CD4-positive, alpha-beta memory T cell (primary cell): ENCODE measurements at places on chromosomes 6 and 20. TPM values are rescaled to one million over a fixed set of nuclear protein-coding genes. Genes with fewer than 3 reads are reported as not detected.

- no peaks in the 10 kb centered on the region for H3K4me1 ChIP-seq
- no peak overlapping the region for H3K27ac ChIP-seq
- no peak overlapping the region for H3K4me3 ChIP-seq
- DNase-seq = no peak
Observed at GRCh38 chr6:124671324-124671723, 290.9 kb upstream of the RNF217 start.

GRCh38 chr6:20791074-20791473, 256.8 kb downstream of the CDKAL1 start:
- H3K27me3 ChIP-seq = no peaks in the 10 kb centered on the region
- no peak overlapping the region for H3K27ac ChIP-seq
- H3K4me3 ChIP-seq = no peak overlapping the region
- no peaks in the 10 kb centered on the region for H3K36me3 ChIP-seq

GRCh38 chr6:98295515-98296175, 538.7 kb upstream of the POU3F2 start:
- no peaks in the 10 kb centered on the region for H3K36me3 ChIP-seq
- DNase-seq = no peak
- H3K4me1 ChIP-seq = no peaks in the 10 kb centered on the region
- H3K27me3 ChIP-seq = no peaks in the 10 kb centered on the region

DNA sequence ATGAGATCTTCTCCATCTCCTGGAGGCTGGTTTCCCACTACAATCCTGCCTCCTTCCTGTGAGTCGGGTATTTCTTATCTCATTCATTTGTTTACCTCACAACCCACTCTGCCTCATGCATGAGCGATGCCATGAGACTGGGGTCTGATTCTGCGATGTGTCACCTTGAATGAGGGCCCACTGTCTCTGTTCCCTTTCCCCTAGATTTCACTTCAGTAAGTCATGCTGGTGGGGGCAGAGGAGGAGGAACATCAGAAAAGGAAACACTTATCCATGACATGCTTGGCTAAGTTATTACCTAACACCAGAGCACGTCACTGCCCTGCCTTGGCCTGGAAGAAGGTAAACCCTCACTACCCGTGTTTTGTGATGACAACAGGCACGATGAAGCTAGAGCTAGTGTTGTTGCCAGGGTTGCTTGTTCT, 337.4 kb upstream of the PRDM1 start:
- no peaks in the 10 kb centered on the region for H3K36me3 ChIP-seq
- no peak for DNase-seq

DNA sequence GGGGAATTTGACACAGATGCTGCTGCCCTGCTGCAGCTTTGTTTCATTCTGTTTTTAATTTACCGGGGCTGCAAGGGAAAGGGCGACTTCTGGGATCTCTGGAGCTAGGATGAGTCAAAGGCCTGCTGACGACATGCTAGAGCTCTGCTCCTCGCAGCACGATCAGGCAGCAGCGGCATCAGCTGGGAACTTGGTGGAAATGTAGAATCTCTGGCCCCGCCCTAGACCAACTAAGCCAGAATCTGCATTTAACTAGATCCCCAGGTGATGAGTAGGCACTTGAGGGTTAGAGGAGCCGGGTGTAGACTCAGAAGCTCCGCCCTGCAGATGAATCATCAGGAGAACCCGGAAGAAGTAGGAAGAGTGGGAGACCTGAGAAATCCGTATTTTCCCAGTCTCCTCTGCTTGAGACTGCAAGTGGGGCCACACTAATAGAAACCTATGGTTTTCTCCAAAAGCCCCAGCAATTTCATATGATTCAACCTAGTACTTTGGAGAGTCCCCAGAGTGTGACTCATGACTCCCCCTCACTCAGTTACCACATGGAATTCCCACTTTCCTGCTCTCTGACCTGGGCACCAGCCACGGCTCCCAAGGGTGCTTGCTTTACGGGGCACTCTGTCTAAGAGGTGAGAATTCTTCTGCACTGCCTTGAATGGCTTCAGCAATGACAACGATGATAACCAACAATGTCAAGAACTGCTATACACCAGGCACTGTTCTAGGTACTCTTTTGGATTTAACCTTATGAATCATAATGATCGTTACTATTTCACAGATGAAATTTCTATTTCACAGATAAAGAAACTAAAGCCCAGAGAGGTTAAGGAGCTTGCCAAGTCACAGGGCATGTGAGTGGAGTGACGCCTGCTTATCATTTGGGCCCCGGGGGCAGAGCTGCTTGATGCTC, 18.1 kb downstream of the TUBB2B start:
- peaks cover 9% of the 10 kb centered on the region for H3K4me1 ChIP-seq
- no peak overlapping the region for H3K4me3 ChIP-seq
- no peak for DNase-seq
- H3K27me3 ChIP-seq = no peaks in the 10 kb centered on the region

GRCh38 chr6:6699741-6700367, 111.3 kb downstream of the LY86 start:
- H3K36me3 ChIP-seq = no peaks in the 10 kb centered on the region
- H3K4me1 ChIP-seq = no peaks in the 10 kb centered on the region
- no peak for DNase-seq
- H3K4me3 ChIP-seq = no peak overlapping the region
- H3K27ac ChIP-seq = no peak overlapping the region

DNA sequence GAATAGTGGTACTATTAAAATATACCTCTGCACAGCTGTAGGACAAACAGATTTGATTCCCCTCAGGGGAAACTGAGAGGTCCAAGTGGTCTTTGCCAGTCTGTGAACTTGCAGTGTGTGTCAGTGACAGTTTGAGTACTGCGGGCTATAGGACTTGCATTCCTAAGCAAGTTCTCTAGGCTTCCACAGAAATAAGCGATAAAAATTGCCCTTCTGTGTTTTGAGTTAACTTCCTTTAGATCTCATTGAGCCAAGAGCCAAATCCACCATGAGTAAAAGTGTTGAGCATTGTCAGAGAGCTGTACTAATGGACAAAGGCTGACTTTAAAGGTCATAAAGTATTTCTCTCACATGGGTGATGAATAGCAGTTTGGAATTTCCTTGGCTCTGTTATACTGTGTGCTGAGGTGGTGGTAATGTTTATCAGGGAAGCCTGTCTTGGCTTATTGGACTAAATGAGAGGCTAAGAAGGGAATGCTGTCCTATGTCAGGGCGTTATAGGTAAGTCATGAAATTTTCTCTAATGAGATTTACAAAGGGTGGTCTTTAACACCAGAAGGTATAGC, 122.6 kb upstream of the MAP3K7 start:
- H3K4me3 ChIP-seq = no peak overlapping the region
- H3K27ac ChIP-seq = no peak overlapping the region
- H3K36me3 ChIP-seq = no peaks in the 10 kb centered on the region
- no peaks in the 10 kb centered on the region for H3K27me3 ChIP-seq

- H3K36me3 ChIP-seq = peaks cover 19% of the 10 kb centered on the region
- H3K4me1 ChIP-seq = no peaks in the 10 kb centered on the region
- H3K27ac ChIP-seq = no peak overlapping the region
Observed at GRCh38 chr20:1174787-1175186, 10.0 kb downstream of the TMEM74B start.

- no peaks in the 10 kb centered on the region for H3K36me3 ChIP-seq
- peaks cover 12% of the 10 kb centered on the region for H3K4me1 ChIP-seq
- H3K27ac ChIP-seq = no peak overlapping the region
- H3K4me3 ChIP-seq = peak overlapping the region; percentile 23
- DNase-seq = peak; percentile 5
Observed at GRCh38 chr6:135179920-135180541, 1.1 kb upstream of the MYB start.

- DNase-seq = no peak
- no peak overlapping the region for H3K27ac ChIP-seq
- H3K4me1 ChIP-seq = no peaks in the 10 kb centered on the region
- no peaks in the 10 kb centered on the region for H3K27me3 ChIP-seq
- H3K4me3 ChIP-seq = no peak overlapping the region
Observed at GRCh38 chr6:51812231-51812630, 275.2 kb downstream of the PKHD1 start.

GRCh38 chr20:10505827-10506226, 70.7 kb downstream of the SLX4IP start:
- no peaks in the 10 kb centered on the region for H3K27me3 ChIP-seq
- peaks cover 13% of the 10 kb centered on the region for H3K4me1 ChIP-seq
- no peak for DNase-seq

- H3K4me3 ChIP-seq = no peak overlapping the region
- no peak for DNase-seq
- peaks cover 76% of the 10 kb centered on the region for H3K27me3 ChIP-seq
- peaks cover 13% of the 10 kb centered on the region for H3K4me1 ChIP-seq
- no peaks in the 10 kb centered on the region for H3K36me3 ChIP-seq
Observed at GRCh38 chr6:99618649-99619408, 12.2 kb downstream of the PRDM13 start.

DNA sequence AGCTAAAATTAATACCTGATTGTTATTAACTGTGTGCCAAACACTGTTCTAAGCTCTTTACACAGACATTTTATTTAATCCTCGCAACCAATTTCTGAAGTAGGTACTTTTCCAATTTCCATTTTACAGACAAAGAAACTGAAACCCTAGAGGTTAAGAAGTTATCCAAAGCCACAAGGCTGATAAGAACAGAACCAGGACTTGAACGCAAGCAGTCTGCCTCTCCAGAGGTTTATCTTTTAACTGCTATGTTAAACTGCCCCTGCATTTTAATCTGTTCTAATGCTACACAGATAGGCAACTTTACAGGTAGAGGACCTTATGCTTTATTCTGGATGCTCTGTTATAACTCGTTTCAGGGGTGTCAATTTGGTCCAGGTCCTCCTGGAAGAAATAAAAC, 118.2 kb downstream of the SLC16A10 start:
- no peak overlapping the region for H3K27ac ChIP-seq
- H3K27me3 ChIP-seq = no peaks in the 10 kb centered on the region
- H3K4me1 ChIP-seq = peaks cover 3% of the 10 kb centered on the region
- H3K36me3 ChIP-seq = no peaks in the 10 kb centered on the region
- no peak for DNase-seq
- no peak overlapping the region for H3K4me3 ChIP-seq

GRCh38 chr20:40760399-40760798, 71.4 kb upstream of the MAFB start:
- no peaks in the 10 kb centered on the region for H3K36me3 ChIP-seq
- no peaks in the 10 kb centered on the region for H3K27me3 ChIP-seq
- no peak overlapping the region for H3K4me3 ChIP-seq

GRCh38 chr6:148529010-148529409, 186.4 kb downstream of the SASH1 start:
- H3K27me3 ChIP-seq = no peaks in the 10 kb centered on the region
- no peak overlapping the region for H3K4me3 ChIP-seq
- no peaks in the 10 kb centered on the region for H3K4me1 ChIP-seq
- H3K36me3 ChIP-seq = no peaks in the 10 kb centered on the region

- no peaks in the 10 kb centered on the region for H3K36me3 ChIP-seq
- no peaks in the 10 kb centered on the region for H3K4me1 ChIP-seq
- H3K27me3 ChIP-seq = no peaks in the 10 kb centered on the region
- H3K27ac ChIP-seq = no peak overlapping the region
Observed at GRCh38 chr6:9848094-9848493, 566.8 kb downstream of the TFAP2A start.

DNA sequence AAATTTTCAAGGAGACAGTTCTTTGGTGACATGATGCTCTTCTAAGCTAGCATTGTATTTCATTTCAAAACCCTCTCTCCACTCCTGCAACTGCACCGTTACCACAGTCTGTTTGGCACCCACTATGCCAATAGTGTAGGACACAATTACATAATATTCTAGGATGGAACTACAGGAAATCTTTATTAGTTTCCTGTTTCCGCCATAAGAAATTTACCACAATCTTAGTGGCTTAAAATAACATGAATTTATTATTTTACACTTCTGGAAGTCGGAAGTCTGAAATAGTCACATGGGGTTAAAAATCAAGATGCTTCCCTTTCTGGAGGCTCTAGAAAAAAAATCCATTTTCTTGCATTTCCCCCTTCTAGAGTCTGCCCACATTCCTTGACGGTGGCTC, 733.1 kb downstream of the HDGFL1 start:
- no peak overlapping the region for H3K4me3 ChIP-seq
- H3K4me1 ChIP-seq = no peaks in the 10 kb centered on the region
- no peak overlapping the region for H3K27ac ChIP-seq

- H3K4me1 ChIP-seq = peaks cover 3% of the 10 kb centered on the region
- H3K27me3 ChIP-seq = no peaks in the 10 kb centered on the region
- no peak overlapping the region for H3K27ac ChIP-seq
- no peak overlapping the region for H3K4me3 ChIP-seq
- H3K36me3 ChIP-seq = no peaks in the 10 kb centered on the region
Observed at GRCh38 chr6:34189806-34190503, 44.1 kb upstream of the GRM4 start.

DNA sequence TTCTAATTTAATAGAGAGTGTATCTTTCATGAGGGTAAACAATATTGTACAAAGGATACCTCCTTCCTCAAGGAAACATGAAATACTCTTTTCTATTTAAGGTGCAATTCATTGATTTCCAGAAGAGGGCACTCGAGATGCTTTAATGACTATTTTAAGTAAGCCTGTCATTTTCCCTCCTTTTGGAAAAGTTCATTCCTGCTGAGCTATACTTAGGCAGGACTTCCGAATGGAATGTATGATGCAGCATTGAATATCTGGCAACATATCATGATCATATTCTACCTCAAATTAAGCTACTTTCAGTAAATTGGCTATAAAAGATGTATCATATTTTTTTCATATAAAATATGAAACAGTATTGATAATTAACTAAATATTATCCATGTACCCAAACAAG, 5.0 kb downstream of the DST start:
- H3K4me3 ChIP-seq = no peak overlapping the region
- no peaks in the 10 kb centered on the region for H3K27me3 ChIP-seq
- no peak for DNase-seq

DNA sequence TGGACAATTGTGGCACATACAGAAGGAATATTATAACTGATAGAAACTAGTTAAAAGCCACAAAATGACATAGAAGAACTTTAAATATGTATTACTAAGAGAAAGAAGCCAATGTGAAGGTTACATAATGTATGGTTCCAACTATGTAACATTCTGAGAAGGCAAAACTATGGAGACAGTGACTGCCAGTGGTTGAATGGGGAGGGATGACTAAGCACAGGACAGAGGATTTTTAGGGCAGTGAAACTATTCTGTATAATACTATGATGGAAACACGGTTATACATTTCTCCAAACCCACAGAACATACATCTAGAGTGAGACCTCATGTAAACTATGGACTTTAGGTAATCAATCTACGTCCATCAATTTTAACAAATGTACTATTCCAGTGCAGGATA, 22.4 kb downstream of the SYNCRIP start:
- DNase-seq = no peak
- H3K27me3 ChIP-seq = no peaks in the 10 kb centered on the region
- peaks cover 89% of the 10 kb centered on the region for H3K36me3 ChIP-seq
- no peak overlapping the region for H3K4me3 ChIP-seq
- H3K4me1 ChIP-seq = peaks cover 6% of the 10 kb centered on the region

Gene HLA-DQB1
- 1.4 TPM for polyA plus RNA-seq

Gene SMOC2
- polyA plus RNA-seq = not detected

Gene CLVS2
- polyA plus RNA-seq = not detected

Gene PAK5
- polyA plus RNA-seq = not detected

Gene PYGB
- 28.3 TPM for polyA plus RNA-seq

Gene KCNK5
- polyA plus RNA-seq = not detected

Gene PPP1R10
- polyA plus RNA-seq = 8.5 TPM

Gene OTOR
- polyA plus RNA-seq = not detected

Gene IFNGR1
- polyA plus RNA-seq = 57.9 TPM

Gene BAK1
- 41.6 TPM for polyA plus RNA-seq

Gene ANKRD66
- polyA plus RNA-seq = not detected

Gene BTBD3
- polyA plus RNA-seq = 1.4 TPM

Gene RHAG
- polyA plus RNA-seq = not detected

Gene ESR1
- 0.67 TPM for polyA plus RNA-seq

Gene SCAND1
- polyA plus RNA-seq = 185 TPM

Gene FOXF2
- not detected for polyA plus RNA-seq
